ENCODE measurements at places on chromosomes 11 and 22. TPM values are rescaled to one million over a fixed set of nuclear protein-coding genes. Genes with fewer than 3 reads are reported as not detected.

The ANKK1 gene
- 0.67 TPM for polyA plus RNA-seq

The SHANK2 gene
- 4.4 TPM for polyA plus RNA-seq

The RFPL1 gene
- polyA plus RNA-seq: not detected

The CARNS1 gene
- 0.29 TPM for polyA plus RNA-seq

The OR2D2 gene
- polyA plus RNA-seq: not detected

The JAM3 gene
- 5.5 TPM for polyA plus RNA-seq

The BLID gene
- not detected for polyA plus RNA-seq

The PHOX2A gene
- not detected for polyA plus RNA-seq

The GRK3 gene
- 0.41 TPM for polyA plus RNA-seq

The NXPE2 gene
- not detected for polyA plus RNA-seq

The CCDC81 gene
- 0.11 TPM for polyA plus RNA-seq

The ANO9 gene
- 18.1 TPM for polyA plus RNA-seq

Measured in esophagus (tissue), 2 donors.